Naive thymus-derived CD4-positive, alpha-beta T cell (primary cell): ENCODE measurements at places on chromosomes 11 and 22.

GRCh38 chr11:47524291-47524874 lies 28.5 kb downstream of the CELF1 start:
- peak; percentile 55 for DNase-seq

GRCh38 chr11:102047305-102047924 lies at the start of gene CFAP300:
TSS of gene CFAP300 (plus strand) at chr11:102047437. CDS start at chr11:102047471, 34 bp downstream.
- DNase-seq: no peak

- no peak for DNase-seq
Observed at GRCh38 chr11:70155386-70155785, 47.7 kb upstream of the FADD start.

DNA sequence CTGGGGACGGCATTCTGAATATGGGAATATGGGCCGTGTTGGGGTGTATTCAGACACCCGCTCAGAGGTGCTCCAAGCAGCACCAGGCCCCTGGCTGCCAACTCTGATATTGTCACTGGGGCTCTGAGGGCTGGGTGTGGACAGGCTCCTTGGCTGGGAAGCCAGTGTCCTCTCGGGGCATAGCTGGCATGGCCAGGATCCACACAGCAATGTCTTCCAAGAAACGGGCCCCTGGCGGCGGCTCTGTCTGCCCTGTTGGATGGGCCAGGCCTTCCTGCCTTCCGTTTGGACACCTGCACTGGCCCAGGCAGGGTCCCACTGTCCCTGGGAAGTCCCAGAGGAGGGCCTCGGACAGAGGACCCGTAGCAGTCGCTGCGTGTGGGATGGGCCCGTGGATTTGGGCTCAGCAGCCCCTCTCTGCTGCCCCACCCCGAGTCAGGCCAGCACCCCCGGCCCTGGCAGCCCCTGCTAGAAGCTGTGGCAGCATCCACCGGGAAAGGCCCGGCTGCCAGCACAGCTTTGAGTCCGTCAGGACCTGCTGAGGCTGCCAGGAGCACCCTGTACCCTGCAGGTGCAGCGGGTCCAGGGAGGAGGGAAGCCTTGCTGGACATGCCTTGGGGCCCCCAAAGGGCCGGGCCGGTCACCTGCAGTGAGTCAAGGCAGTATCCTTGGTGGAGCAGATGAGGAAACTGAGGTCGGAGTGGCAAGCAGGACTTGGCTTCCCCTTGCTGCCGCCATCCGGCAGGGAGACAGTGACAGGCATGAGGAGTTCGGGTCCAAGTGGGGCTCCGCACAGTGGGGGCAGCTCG lies 4.1 kb downstream of the PANX2 start:
- DNase-seq: no peak

- no peak for DNase-seq
Observed at GRCh38 chr22:39655831-39656230, 85.3 kb downstream of the CACNA1I start.
